Activated T-cell treated with anti-CD3 and anti-CD28 coated beads for 1 hour (primary cell): ENCODE measurements at places on chromosomes 1 and 21.

- no peak for DNase-seq
These were observed 688.1 kb downstream of the PLA2G4A start for GRCh38 chr1:187516874-187517273.

DNA sequence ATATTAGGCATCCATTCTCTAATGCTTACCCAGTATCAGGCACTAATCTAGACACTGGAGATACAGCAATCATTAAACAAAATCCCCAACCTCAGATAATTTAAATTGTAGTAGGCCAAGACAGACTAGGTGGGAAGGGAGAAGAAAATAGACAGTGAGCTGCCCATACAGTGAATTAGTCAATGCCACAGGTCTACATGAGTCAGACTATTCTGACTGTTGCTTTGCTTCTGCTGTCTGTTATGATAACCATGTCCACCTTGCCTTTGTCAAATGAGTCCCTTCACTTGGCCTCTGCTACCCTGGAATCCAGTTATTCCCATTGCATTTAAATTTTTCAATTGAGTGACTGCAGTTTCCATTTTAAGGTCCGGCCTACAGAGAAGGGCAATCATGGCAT is 59.5 kb downstream of the PIK3R3 start:
- DNase-seq = no peak

- DNase-seq = no peak
These were observed 2.1 kb downstream of the TESK2 start for GRCh38 chr1:45488666-45489377.

DNA sequence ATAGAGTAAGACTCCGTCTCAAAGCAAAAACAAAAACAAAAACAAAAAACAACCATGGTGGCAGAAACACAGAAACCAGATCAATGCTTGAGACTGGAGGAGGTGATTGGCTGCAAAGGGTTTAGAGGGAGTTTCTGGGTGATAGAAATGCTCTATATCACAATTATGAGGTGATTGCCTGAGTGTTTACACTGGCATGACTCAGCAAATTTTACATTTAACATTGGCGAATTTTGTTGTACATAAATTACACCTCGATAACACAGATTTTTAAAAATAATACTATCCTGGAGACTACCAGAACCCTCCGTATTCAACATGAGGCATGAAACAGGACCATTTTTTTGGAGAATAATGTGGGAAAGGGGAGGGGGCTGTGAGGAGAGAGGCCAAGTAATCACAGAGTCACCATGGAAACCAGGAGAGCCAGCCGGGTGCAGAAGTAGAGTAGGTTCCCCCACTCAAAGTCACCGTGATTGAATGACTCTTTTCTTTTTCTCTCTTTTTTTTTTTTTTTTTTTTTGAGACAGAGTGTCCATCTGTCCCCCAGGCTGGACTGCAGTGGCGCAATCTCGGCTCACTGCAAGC is 24.3 kb downstream of the HEYL start:
- no peak for DNase-seq

DNA sequence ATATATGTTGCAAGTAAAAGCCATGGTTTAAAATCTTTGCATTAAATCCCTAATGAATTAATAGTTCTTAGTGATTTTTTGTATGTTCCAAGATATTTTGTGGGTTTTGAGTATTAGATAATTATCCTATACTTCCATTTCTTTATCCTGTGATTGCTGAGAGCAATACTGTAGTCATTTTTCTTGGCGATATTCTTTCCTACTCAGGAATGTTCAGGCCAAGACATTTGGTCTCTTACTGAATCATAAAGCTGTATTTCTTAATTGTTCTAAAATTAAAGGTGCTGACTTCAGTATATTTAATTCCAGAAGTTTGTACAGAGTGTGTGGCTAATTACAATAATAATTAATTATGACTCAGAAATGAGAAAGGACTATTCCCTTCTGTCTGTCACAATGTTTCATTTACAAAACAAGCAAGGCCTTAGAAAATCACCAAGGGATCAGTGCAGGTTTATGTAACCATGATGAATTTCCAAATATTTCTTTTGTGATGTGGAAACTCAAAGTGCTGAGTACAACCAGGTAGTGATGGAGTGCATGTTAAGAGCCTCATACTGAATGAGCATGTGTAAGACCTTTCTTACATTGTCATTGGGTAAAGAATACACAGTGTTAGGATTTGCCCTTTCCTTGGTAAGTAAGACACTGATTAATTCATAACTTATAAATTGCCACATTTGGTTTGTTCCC is 161.2 kb downstream of the HMCN1 start:
- DNase-seq = no peak
